ENCODE measurements at places on chromosomes 2 and 18. TPM values are rescaled to one million over a fixed set of nuclear protein-coding genes. Genes with fewer than 3 reads are reported as not detected.
A peak's percentile ranks its signal among the peaks of the same experiment; 100 is the strongest.

Gene CAPN14
- total RNA-seq = not detected

Gene C18orf54
- total RNA-seq = 1.2 TPM

Gene LRATD1
- total RNA-seq = not detected

DNA sequence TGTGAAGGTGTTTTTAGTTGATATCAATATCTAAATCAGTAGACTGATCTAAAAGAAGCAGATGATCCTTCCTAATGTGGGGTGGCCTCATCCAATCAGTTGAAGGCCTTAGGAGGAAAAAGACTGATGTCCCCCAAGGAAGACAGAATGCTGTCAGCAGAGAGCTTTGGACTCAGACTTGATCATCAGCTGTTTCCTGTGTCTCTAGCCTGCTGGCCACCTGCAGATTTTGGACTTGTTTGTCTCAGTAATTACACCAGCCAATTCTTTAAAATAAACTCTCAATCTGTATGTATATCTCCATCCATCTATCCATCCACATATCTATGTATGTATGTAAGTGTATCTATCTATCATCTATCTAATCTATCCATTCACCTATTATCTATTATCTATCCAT lies 301.3 kb downstream of the LPIN1 start:
- DNase-seq = no peak

DNA sequence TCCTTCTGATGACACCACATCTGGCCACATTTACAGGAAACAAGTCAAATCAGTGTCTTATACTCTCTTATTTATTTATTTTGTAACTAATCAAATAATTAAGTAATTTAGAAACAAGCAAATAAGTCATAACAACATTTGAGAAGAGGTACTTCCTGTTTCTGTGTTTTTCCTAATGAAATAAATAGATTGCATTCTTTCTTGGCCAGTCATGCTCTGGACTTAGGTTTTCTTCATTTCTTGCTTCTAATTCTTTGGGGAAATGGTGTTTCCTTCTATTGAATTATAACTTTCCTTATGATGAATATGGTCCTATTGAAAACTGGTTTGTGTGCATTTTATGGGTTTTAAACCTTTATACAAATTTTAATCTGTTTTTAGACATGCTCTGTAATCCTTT lies 546.4 kb downstream of the LRRTM4 start:
- DNase-seq = no peak

GRCh38 chr2:5692561-5693286 lies 540 bp downstream of the SOX11 start:
- peak; percentile 77 for DNase-seq

Data from stomach (tissue), 19 donors.